ENCODE measurements at places on chromosomes 5 and 9. TPM values are rescaled to one million over a fixed set of nuclear protein-coding genes. Genes with fewer than 3 reads are reported as not detected.

DNA sequence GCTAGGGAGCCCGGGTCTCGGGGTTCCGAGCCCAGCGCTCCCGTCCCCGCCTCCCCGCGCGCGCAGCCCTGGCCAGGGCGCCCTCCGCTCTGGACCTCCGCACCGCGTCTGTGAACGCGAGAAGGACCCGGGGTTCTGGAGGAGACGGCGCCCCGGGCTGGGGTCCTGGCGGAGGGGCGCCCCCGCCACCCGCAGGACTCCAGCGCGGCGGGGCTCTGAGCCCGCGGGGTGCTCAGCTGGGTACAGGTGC, 431 bp downstream of the TMOD1 start:
- DNase-seq = no peak

DNA sequence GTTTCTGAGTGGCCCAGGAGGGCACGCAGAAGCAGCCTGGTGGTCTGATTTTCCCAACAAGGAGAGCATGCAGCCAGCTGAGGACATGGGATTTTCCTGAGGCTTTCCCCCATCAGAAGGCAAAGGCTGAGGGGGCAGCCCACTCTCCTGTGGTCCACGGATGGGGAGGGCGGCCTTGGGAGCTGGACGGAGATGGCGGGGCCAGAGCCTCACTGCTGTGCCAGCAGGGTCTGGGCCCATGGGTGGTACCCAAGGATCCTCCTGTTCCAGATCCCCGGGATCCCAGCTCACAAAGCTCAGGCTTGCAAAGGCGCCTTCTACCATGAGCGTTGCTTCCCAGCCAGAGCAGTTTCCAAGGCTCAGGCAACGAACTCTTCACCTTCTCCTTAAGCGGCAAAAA, 39.0 kb upstream of the SLC12A7 start:
- DNase-seq = no peak

DNA sequence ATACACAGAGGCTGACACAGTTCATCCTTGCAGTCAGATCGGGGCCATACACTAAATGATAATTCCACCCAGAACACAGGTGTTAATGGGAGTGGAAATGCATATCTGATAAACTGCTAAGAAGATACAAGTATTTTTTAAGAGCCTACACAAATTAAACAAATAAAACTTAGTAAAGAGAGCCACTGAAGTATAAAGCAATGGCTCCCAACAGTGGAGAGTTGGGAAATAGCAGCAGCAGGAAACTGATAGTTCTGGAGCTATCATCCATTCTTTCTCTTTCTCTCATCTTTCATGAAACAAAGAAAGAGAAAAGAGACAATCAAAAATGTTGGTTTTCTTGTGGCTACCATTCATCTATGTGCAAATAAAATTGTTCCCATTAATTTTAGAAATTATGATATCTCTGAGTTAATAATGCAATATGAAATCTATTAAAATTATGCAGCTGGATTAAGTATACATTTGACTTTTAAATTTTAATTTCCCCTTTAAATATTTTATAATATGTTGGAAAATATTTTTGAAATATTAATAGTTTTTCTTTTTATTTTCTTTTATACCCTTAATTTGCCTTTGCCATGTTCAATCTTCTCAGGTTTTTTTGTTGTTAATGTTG, 120.8 kb downstream of the EMB start:
- no peak for DNase-seq

DNA sequence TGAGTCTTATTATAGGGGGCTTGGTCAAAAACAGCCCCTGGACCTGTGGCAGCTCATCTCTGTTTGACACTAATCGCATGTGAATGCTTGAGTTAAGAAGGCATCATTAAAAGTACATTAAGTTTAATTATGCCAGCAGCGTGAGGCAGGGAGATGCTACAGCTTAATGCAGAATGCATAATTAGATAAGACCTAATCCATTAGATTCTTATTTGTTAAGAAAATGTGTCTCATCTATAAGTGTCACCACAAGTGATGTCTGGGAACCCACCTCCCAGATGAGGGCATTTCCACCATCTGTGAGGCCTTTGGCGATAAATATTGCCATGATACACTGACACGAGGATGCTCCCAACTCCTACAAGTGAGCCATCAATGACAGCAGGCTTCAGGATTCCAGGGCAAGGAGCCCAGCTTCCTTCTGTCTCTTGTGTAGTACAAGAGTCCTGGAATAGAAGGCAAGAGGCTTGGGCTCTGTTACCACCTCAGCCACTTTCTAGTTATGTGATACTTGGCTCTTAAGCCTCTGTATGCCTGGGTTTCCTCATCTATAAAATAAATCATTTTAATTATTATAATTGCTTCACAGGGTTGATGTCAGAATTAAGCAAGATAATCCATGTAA, 202.7 kb downstream of the FAM114A2 start:
- no peak for DNase-seq

- no peak for DNase-seq
Measured at GRCh38 chr9:21030389-21031035, 928 bp downstream of the HACD4 start.

DNA sequence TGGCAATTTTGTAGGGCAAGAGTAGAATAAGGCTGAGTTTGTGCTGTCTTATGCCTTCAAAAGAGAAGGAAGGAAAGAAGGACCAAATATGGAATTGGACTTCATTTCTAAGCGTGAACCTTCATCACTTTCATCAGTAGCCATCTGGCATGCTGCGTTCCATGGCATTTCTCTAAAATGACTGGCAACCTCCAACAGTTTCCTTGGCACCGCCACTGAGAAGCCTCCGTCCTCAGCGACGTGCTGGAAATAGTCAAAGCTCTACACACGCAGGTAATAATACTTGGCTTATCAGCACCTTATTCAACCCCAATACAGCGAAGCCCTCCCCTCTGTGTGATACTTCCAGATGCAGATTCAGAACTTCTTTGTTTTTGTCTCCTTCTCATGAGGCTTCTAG, 169.7 kb upstream of the CD180 start:
- DNase-seq = no peak

DNA sequence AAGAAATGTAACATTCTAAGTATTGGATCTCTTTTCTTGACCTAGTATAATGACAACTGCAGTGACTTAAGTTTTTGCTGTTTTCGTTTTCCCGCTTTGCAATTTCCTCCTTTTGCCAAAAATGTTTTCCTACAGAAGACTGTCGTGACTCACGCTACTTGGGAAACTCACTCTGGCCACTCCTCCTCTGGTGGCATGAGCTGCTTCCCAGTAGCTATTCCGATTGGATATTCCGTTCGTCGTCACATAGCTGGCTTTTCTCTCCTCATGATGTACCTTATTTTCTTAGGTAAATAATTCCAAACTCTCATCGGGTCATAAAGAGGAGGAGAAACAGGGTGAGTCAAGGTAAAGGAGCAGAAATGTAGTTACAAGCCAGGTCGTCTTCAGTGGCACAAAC, 64.9 kb downstream of the GOLPH3 start:
- no peak for DNase-seq

DNA sequence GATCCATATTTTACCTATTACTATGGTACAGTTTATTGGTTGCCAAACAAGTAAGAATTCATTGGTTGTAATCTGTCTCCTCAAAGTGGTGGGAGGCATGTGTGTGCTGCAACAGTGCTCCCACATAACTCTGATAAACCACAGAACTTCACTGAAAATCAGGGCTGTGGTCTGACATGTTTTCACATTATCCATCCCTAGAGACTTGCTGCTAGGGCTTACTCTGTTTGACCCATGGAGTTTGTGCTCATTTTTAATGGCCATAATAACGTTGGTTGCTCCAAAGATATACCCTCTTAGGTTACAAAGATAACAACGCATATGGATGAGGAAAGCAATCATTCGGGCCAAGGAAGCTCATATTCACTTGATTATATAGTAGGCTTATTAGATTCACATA, 37.0 kb downstream of the HACD4 start:
- no peak for DNase-seq

DNA sequence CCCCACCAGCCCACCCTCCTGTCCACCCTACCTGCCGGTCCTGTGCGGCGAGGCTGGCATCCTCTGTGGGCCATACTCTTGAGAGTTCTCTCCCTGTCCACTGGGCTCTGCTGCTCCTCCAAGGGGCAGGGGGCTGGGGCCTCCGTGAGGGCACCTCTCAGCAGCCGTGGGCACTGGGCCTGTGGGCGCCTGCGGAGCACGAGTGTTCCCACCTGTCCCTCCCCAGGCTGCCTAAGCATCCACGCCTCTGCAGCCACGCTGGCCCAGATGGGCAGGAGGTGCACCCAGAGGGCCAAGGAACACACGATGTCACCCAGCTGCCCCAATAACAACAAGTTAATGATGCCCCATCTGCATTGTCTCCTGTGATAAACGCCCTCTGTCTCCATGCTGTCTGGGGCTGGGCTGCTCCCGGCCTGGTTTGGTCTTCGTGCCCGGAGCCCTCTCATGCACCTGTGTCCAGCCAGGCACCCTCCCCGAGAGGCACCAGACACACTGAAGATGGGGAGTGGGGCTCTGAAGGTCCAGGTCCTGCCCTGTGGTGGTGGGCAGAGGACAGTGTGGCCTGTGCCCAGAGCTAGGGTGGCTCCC, 114.5 kb downstream of the RXRA start:
- DNase-seq = no peak

- DNase-seq = no peak
Measured at GRCh38 chr5:133930813-133931090, 37.7 kb downstream of the C5orf15 start.

GRCh38 chr9:98202252-98202651, 9.8 kb upstream of the CORO2A start:
- DNase-seq = no peak

DNA sequence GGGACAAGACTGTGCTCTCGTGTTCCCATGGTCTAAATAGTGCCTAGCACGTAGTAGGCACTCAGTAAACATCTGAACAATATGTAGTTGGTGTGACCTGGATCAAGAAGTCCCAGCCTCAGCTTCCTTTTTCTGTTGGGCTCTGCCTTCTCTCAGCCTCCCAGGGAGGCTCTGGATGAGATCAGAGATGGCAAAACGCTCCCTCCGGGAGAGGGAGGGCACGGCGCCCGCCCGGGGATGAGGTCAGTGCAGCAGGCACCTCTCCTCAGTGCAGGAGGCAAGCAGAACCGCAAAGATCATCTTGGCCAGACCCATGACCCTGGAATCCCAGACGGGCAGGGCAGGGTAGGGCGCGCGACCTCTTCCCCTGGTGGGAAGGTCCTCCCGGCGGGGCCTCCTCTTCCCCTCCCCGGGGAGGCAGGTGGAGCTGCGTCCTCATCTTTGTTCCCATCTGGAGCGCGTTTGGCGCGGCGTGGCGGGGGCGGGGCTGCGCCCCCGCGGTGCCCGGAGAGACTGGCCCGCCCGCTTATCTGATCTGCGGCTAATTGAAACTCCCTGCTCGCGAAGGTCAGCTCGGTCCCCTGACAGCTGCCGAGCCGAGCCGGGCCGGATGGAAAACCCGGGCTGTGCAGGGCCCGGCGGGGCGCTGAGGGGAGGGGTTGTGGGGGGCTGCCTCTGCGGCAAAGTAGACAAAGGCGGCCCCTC, 60.9 kb downstream of the CXXC5 start:
- DNase-seq = no peak

DNA sequence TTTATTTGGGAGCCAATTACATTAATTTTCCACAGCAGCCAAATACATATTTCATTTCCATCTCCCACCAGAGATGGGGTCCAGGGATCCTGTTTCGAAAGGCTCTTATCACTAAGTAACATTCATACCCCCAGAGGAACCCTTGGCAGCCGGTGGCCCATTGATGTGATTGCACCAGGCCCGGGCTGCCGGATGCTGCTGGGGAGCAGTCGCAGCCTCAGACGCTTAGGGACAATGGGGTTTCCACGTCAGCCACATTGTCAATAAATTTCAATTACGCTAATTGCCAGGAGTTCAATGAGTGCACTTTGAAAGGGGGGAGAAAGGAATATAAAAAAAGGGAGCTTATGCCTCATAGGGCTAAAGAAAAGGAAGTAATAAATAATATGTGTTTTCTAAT, 478.8 kb upstream of the ADAMTS16 start:
- no peak for DNase-seq

DNA sequence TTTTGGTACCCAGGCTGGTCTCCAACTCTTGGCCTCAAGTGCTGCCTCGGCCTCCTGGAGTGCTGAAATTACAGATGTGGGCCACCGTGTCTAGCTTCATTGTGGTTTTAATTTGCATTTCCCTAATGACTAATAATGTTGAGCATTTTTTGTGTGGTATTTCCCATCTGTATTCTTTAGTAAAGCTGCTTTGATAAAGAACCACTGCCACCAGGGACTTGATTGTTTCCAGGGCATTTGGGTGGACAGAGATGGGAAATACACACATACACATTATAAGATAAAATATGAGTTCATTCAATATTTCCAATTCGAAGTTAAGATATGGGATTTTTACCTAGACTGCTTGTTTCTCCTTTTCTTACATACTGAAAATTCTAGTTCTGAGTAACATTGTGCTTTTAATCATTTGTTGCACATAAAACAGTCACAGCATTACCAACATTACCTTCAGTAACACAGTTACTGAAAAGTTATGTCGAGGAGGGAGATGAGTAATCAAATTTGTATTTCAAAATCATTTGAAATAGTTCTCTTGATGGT, 28.9 kb downstream of the HABP4 start:
- DNase-seq = no peak

GRCh38 chr5:143213851-143214363, 189.6 kb downstream of the NR3C1 start:
- no peak for DNase-seq

- no peak for DNase-seq
Measured at GRCh38 chr9:33472171-33472880, 1.4 kb downstream of the NOL6 start.

- DNase-seq = no peak
Measured at GRCh38 chr5:112238473-112238872, 180.6 kb downstream of the EPB41L4A start.

DNA sequence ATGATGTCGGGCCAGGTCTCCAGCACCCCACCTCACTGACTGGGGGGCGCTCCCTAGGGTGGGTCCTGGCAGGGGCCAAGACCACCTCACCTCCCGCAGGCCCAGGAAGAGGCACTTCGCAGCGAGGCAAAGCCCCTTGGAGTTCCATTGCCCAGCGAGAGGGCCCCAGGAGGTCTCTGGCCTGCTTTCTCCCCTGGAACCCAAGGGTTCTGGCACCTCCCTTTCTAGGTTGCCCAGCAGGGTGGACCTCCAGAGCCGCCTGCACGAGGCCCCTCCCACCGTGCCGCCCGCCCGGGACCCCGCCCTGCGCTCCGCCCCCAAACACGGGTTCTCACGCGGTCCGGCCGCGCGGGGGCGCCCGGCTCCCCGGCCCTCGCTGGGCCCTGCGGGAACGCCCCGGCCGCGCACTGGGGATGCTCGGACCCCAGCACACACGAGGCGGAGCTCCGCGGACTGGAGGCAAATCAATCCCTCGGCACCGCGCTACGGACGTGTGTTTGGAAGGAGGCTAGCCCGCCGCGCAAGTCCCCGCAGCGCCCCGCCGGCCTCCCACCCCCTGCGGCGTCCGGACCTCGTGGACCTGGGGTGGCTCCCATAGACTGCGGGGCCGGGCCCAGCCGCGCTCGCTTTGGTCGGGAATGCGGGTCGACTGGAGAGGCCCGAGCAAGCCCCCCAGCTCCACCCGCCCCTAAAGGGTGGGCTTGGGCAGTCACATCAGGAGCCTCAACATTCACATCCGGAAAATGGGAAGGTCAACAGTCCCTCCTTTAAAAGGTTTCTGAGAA, 99.5 kb upstream of the LMX1B start:
- DNase-seq = no peak

CAMK2A gene
- 0.46 TPM for polyA plus RNA-seq

WDR38 gene
- not detected for polyA plus RNA-seq

TMEM174 gene
- polyA plus RNA-seq = not detected

SOX30 gene
- 0.09 TPM for polyA plus RNA-seq

FAM153A gene
- not detected for polyA plus RNA-seq

KCNV2 gene
- not detected for polyA plus RNA-seq

NUTM2G gene
- not detected for polyA plus RNA-seq
